CD8-positive, alpha-beta memory T cell (primary cell): ENCODE measurements at places on chromosomes 7 and 10. TPM values are rescaled to one million over a fixed set of nuclear protein-coding genes. Genes with fewer than 3 reads are reported as not detected.

DNA sequence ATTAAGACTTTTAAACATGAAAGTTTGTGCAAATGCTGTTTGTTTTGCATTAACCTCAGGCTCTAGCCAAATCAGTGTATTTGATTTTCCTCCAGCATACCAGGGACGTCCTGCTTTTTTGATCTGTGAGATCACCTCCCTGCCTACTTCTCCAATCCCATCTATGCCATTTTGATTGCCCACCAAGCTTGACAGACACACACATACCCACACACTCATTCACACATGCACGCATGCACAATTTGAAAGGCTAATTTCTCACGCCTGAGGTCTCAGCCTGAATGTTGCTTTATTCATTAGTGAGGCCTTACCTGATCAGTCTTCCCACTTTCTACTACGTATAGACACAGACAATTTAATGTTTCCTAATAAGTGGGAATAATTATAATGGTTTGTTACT lies 53.5 kb downstream of the CDK13 start:
- no peak overlapping the region for H3K27ac ChIP-seq
- no peak for DNase-seq
- H3K36me3 ChIP-seq = peaks cover 5% of the 10 kb centered on the region
- H3K4me3 ChIP-seq = no peak overlapping the region
- H3K27me3 ChIP-seq = no peaks in the 10 kb centered on the region
- H3K4me1 ChIP-seq = no peaks in the 10 kb centered on the region

Gene TRIM56
- total RNA-seq = 31.9 TPM

Gene CLEC2L
- total RNA-seq = not detected

DNA sequence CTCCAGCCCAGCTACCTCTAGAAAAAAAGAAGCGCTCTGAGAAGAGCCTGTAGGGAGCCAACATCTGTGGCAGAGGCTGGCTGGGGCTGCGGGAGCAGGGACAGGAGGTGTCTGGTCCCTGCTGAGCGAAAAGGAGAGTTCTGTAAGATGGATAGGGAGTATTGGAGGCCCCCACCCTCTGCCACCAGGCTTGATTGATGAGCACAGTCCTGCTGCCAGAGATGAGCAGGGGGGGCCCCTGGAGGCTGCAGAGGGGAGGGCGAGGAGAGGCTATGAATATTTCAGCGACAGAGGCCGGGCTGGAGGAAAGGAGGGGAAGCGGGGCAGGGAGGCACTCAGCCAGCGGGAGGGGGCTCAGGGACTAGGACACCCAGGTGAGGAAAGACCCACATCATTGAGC lies 44.5 kb upstream of the HSPB1 start:
- peaks cover 4% of the 10 kb centered on the region for H3K27me3 ChIP-seq
- H3K27ac ChIP-seq = no peak overlapping the region
- H3K36me3 ChIP-seq = no peaks in the 10 kb centered on the region

Gene SLC26A3
- not detected for total RNA-seq

Gene GPER1
- not detected for total RNA-seq

- H3K4me3 ChIP-seq = no peak overlapping the region
- H3K27me3 ChIP-seq = no peaks in the 10 kb centered on the region
- H3K27ac ChIP-seq = no peak overlapping the region
- H3K4me1 ChIP-seq = no peaks in the 10 kb centered on the region
- no peaks in the 10 kb centered on the region for H3K36me3 ChIP-seq
- no peak for DNase-seq
These were observed 45.3 kb downstream of the TACC2 start for GRCh38 chr10:122034149-122034756.

- H3K36me3 ChIP-seq = no peaks in the 10 kb centered on the region
- no peak overlapping the region for H3K4me3 ChIP-seq
- no peaks in the 10 kb centered on the region for H3K4me1 ChIP-seq
- DNase-seq = no peak
- H3K27me3 ChIP-seq = no peaks in the 10 kb centered on the region
These were observed 52.1 kb downstream of the MPP7 start for GRCh38 chr10:28250782-28251181.

GRCh38 chr10:131983780-131984179 lies 2.1 kb upstream of the BNIP3 start:
- DNase-seq = no peak
- no peaks in the 10 kb centered on the region for H3K36me3 ChIP-seq
- H3K27ac ChIP-seq = no peak overlapping the region
- no peaks in the 10 kb centered on the region for H3K27me3 ChIP-seq

- H3K36me3 ChIP-seq = no peaks in the 10 kb centered on the region
- no peaks in the 10 kb centered on the region for H3K27me3 ChIP-seq
- H3K4me1 ChIP-seq = peaks cover 29% of the 10 kb centered on the region
- no peak for DNase-seq
- no peak overlapping the region for H3K4me3 ChIP-seq
These were observed 70.4 kb upstream of the CDK1 start for GRCh38 chr10:60707841-60708240.

Gene ANXA8L1
- not detected for total RNA-seq

Gene FAM13C
- not detected for total RNA-seq

DNA sequence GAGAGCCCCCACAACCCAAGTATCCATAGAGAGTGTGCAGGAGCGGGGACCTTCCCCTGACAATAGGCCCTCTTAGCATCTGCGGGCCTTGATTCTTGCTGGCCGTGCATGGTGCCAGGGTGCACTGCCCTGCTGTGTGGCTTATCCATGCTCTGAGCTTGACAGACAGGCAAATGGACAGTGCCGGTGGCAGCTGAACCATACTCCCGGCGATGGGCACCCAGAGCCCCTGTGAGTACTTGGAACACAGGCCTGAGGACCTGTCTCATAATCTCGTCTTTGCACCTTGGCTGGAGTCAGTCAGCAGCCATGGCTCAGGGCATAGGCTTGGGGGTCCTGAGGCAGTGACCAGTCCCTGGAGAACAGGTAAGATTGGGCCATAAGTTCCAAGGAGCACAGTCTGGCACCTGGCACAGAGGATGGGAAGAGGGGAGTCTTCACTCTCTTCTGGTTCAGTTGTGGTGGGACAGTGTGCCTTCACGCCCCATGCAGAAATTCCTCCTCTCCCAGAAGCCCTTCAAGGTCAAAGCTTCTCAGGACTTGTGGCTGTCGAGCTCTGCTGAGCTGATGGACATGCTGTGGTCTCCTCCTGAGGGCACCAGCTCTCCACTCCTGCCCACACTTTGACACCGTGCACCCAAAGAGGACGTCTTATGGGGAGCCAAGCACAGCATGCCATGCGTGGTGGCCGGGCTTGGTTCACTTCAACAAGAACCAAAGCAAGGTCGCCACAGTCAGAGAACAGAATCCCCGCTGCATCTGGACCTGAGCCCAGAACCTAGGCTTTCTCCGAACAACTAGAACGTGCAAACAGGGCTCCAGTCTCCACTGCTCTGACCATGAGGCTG lies 59.4 kb upstream of the CAMK2B start:
- no peak overlapping the region for H3K4me3 ChIP-seq
- H3K4me1 ChIP-seq = no peaks in the 10 kb centered on the region
- H3K36me3 ChIP-seq = peaks cover 36% of the 10 kb centered on the region
- H3K27me3 ChIP-seq = no peaks in the 10 kb centered on the region
- H3K27ac ChIP-seq = no peak overlapping the region

DNA sequence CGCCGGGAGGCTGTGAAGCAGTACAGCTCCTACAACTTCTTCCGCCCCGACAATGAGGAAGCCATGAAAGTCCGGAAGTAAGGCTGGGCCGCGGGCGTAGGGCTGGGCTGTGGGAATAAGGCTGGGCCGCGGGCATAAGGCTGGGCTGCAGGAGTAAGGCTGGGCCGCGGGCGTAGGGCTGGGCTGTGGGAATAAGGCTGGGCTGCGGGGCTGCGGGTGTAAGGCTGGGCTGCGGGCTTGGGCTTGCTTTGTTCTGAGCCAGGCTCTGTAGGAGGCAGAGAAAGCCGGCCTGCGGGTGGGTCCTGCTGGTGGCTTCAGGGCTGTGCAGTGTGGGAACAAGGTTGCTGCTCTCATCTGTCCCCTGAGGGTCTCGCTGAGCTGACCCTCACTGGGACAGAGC lies 12.5 kb downstream of the PFKFB3 start:
- H3K27ac ChIP-seq = no peak overlapping the region
- no peaks in the 10 kb centered on the region for H3K4me1 ChIP-seq
- no peaks in the 10 kb centered on the region for H3K27me3 ChIP-seq
- peaks cover 18% of the 10 kb centered on the region for H3K36me3 ChIP-seq
- no peak overlapping the region for H3K4me3 ChIP-seq
- no peak for DNase-seq

- no peaks in the 10 kb centered on the region for H3K36me3 ChIP-seq
- H3K27me3 ChIP-seq = peaks cover 8% of the 10 kb centered on the region
- H3K27ac ChIP-seq = no peak overlapping the region
- no peak for DNase-seq
- no peak overlapping the region for H3K4me3 ChIP-seq
- peaks cover 52% of the 10 kb centered on the region for H3K4me1 ChIP-seq
These were observed 3.4 kb upstream of the GAL3ST4 start for GRCh38 chr7:100171840-100172239.

Gene SPDYE1
- not detected for total RNA-seq

DNA sequence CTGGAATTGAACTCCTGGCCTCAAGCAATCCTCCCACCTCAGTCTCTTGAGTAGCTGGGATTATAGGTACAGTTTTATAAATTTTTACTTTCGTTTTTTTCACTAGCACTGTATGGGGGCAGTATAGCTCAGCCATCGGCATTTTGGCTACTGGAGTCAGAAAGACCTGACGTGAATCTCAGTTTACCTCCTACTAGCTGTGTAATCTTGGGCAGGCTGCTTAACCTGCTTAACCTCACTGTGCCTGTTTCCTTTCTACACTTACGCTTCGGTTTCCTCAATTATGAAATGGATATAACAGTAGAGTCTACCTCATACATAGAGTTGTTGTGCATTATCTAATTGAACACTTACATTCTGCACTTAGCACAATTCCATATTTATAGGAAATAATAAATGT lies 16.7 kb downstream of the STN1 start:
- H3K27me3 ChIP-seq = no peaks in the 10 kb centered on the region
- DNase-seq = no peak
- H3K4me1 ChIP-seq = peaks cover 29% of the 10 kb centered on the region
- no peak overlapping the region for H3K27ac ChIP-seq
- H3K4me3 ChIP-seq = no peak overlapping the region

DNA sequence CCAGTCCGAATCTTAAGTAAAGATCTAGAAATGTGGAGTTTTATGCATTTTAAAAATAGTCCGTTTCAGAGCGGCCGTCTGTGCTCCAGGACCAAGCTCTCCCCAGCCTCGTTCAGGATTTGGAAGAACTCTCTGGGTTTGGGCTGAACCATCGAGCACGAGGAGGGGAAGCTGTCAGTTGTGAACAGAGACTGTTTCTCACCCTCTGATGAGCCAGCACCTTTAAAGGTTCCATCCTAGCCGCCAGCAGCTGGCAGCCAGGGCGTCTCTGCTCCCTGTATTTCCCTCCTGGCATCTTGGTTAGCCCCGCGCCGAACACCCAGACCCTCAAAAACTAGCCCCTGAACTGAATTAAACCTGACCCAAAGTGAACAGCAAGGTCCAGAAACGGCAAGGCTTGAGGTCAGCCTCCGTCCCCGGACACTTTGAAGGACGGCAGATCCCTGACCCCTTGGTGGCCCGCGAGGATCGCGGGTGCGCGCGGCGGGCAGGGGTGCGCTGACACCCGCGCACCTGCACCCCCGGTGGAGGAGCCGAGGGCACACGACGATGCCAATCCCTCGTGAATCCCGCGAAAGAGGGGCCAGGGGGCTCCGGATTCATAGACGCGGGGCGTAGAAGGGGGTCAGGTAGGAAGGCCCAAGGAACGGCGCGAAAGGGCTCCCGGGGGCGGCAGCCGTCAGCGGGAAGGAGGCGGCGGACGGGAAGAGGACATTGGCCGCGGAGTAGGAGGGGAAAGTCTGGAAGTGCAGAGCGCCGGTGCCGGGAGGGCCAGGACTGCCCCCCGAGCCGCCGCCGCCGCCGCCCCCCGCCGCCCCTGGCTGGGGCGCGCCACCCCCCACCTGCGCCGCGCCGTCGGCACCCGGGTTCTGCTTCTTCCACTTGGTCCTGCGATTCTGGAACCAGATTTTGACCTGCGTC lies 2.7 kb downstream of the NKX1-2 start:
- peaks cover 15% of the 10 kb centered on the region for H3K27me3 ChIP-seq
- no peaks in the 10 kb centered on the region for H3K36me3 ChIP-seq
- no peak overlapping the region for H3K27ac ChIP-seq
- H3K4me3 ChIP-seq = no peak overlapping the region
- DNase-seq = no peak
- H3K4me1 ChIP-seq = peaks cover 6% of the 10 kb centered on the region

DNA sequence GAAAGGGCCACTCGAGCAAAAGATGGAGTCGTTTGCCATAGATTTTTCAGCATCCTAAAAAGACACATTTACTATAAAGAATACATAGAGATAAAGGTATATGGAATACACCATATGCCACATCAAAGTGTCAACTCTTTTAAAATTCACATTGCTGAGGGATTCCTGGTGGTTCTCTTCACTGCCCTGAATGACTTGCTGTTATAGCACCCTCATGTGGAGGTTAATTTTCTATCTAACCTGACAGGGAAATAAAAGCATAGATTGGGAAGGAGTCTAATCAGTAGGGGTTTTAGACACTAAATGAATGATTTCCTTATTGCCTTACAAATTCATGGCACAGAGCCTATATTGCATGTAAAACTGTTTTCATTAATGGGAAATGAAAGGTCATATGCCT lies 25.9 kb downstream of the DNAH11 start:
- no peak overlapping the region for H3K4me3 ChIP-seq
- no peak for DNase-seq
- H3K36me3 ChIP-seq = no peaks in the 10 kb centered on the region
- H3K4me1 ChIP-seq = no peaks in the 10 kb centered on the region

DNA sequence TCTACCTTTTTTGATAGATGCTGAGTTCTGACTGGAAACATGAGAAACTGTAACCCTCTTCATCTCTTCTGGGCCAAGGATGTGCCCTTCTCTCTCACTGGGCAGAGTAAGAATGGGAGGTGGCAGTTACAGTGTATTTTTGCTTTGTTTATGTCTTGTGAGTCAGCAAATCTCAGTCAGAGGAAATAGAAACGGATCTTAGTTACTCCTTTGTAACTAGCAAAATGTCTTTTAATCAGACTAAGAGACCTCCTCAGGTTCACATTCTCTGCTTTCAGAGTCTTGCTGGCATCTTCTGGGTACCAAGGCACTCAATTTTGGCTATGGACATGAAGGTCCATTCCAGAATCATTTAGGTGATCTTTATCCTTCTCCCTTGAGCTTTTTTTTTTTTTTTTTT lies 70.9 kb downstream of the HHEX start:
- no peaks in the 10 kb centered on the region for H3K4me1 ChIP-seq
- H3K27ac ChIP-seq = peak overlapping the region; percentile 7
- H3K4me3 ChIP-seq = no peak overlapping the region
- H3K36me3 ChIP-seq = no peaks in the 10 kb centered on the region

- H3K27me3 ChIP-seq = no peaks in the 10 kb centered on the region
- H3K4me1 ChIP-seq = no peaks in the 10 kb centered on the region
- no peak for DNase-seq
- no peak overlapping the region for H3K4me3 ChIP-seq
These were observed 492.4 kb downstream of the IPMK start for GRCh38 chr10:57775250-57775649.

Gene LRRC18
- total RNA-seq = not detected

- H3K36me3 ChIP-seq = no peaks in the 10 kb centered on the region
- H3K27ac ChIP-seq = no peak overlapping the region
- no peaks in the 10 kb centered on the region for H3K4me1 ChIP-seq
These were observed 97.6 kb upstream of the DGKB start for GRCh38 chr7:15000157-15000556.

Gene PRKRIP1
- total RNA-seq = 26.0 TPM

GRCh38 chr7:157482517-157483087 lies 145.8 kb downstream of the DNAJB6 start:
- H3K27ac ChIP-seq = no peak overlapping the region
- no peak for DNase-seq
- H3K4me1 ChIP-seq = peaks cover 19% of the 10 kb centered on the region
- H3K27me3 ChIP-seq = peaks cover 8% of the 10 kb centered on the region

Gene MBLAC1
- total RNA-seq = 4.4 TPM

GRCh38 chr7:158997110-158997453 lies 140.7 kb downstream of the DYNC2I1 start:
- H3K27ac ChIP-seq = no peak overlapping the region
- no peak overlapping the region for H3K4me3 ChIP-seq
- DNase-seq = no peak
- peaks cover 4% of the 10 kb centered on the region for H3K4me1 ChIP-seq
- no peaks in the 10 kb centered on the region for H3K36me3 ChIP-seq
- H3K27me3 ChIP-seq = no peaks in the 10 kb centered on the region
